ENCODE measurements at places on chromosomes 2 and 18. TPM values are rescaled to one million over a fixed set of nuclear protein-coding genes. Genes with fewer than 3 reads are reported as not detected.

Gene CTIF
- 46.7 TPM for total RNA-seq

Gene LYG1
- total RNA-seq: 1.9 TPM

Gene PLCD4
- 0.37 TPM for total RNA-seq

- DNase-seq: no peak
- H3K27ac ChIP-seq: no peak overlapping the region
- no peaks in the 10 kb centered on the region for H3K27me3 ChIP-seq
- H3K4me3 ChIP-seq: no peak overlapping the region
Measured at GRCh38 chr2:144213797-144214196, 306.1 kb downstream of the ZEB2 start.

GRCh38 chr18:32459361-32460101 is 11.2 kb downstream of the GAREM1 start:
- no peak overlapping the region for H3K27ac ChIP-seq
- no peak overlapping the region for H3K4me3 ChIP-seq
- H3K27me3 ChIP-seq: no peaks in the 10 kb centered on the region
- no peak for DNase-seq

- H3K27ac ChIP-seq: peak overlapping the region; percentile 98
- peak; percentile 48 for DNase-seq
- peaks cover 4% of the 10 kb centered on the region for H3K36me3 ChIP-seq
- H3K27me3 ChIP-seq: no peaks in the 10 kb centered on the region
- H3K4me1 ChIP-seq: peaks cover 57% of the 10 kb centered on the region
- H3K4me3 ChIP-seq: peak overlapping the region; percentile 86
Measured at GRCh38 chr2:216083464-216084281, 2.0 kb downstream of the TMEM169 start.

- no peak for DNase-seq
- H3K27me3 ChIP-seq: no peaks in the 10 kb centered on the region
- H3K36me3 ChIP-seq: no peaks in the 10 kb centered on the region
- H3K27ac ChIP-seq: peak overlapping the region; percentile 52
- H3K4me3 ChIP-seq: no peak overlapping the region
Measured at GRCh38 chr18:9643549-9643948, 29.2 kb upstream of the PPP4R1 start.

- no peak for DNase-seq
- H3K36me3 ChIP-seq: no peaks in the 10 kb centered on the region
- no peaks in the 10 kb centered on the region for H3K27me3 ChIP-seq
- no peak overlapping the region for H3K27ac ChIP-seq
- no peak overlapping the region for H3K4me3 ChIP-seq
Measured at GRCh38 chr2:183490489-183490888, 366.2 kb downstream of the NUP35 start.

DNA sequence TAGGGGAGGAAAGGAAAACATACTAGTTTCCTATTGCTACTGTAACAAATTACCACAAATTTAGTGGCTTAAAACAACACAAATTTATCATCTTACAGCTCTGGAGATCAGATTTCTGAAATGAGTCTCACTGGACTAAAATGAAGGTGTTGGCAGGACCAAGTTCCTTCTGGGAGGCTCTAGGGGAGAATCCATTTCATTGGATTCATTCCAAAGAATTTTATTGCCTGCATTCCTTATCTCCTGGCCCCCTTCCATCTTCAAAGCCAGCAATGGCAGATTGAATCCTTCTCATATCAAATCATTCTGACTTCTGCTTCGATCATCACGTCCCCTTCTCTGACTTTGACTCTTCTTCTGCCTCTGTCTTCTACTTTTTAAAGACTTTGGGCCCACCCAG is 250.9 kb downstream of the IRS1 start:
- no peak overlapping the region for H3K4me3 ChIP-seq
- peaks cover 3% of the 10 kb centered on the region for H3K36me3 ChIP-seq
- no peak for DNase-seq

DNA sequence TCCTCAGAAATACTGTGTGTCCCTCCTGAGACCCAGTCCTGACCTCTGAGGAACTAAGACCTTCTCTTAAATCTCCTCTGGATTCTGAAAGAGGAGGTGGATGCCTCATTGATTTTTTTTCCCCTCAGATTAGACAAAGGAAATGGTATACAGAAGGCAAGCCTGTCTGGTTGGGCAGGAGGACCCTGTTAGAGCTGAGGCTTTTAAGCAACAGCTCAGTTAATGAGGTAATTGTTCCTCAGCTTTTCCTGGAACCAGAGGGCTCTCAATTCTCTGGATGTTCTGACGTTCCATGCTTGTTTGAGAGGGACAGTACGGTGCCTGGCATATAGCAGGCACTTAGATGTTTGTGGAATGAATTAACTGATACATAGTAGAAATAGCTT is 61.7 kb upstream of the MCFD2 start:
- no peak overlapping the region for H3K4me3 ChIP-seq
- no peaks in the 10 kb centered on the region for H3K36me3 ChIP-seq
- H3K4me1 ChIP-seq: no peaks in the 10 kb centered on the region
- DNase-seq: no peak
- no peak overlapping the region for H3K27ac ChIP-seq
- H3K27me3 ChIP-seq: no peaks in the 10 kb centered on the region

DNA sequence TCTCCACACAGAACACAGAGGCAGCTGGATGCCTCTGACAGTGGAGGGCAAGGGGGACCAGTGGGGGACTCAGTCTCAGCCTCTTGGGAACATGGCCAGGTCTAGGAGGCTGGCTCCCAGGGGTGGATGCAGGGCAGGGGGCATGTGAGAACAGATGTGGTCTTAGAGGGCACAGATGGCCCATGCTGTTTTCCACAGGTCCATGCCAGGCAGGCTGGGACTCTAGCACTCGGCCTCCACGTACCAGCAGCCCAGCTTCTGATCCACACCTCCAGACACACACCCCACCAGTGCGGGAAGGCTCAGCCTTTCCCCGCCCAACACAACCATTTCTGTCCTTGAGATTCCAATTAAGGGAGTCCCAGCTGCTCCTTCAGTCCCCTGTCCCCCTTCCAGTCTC is 42.4 kb downstream of the TNS1 start:
- peaks cover 16% of the 10 kb centered on the region for H3K4me1 ChIP-seq
- no peak overlapping the region for H3K4me3 ChIP-seq
- H3K27me3 ChIP-seq: no peaks in the 10 kb centered on the region
- DNase-seq: no peak

DNA sequence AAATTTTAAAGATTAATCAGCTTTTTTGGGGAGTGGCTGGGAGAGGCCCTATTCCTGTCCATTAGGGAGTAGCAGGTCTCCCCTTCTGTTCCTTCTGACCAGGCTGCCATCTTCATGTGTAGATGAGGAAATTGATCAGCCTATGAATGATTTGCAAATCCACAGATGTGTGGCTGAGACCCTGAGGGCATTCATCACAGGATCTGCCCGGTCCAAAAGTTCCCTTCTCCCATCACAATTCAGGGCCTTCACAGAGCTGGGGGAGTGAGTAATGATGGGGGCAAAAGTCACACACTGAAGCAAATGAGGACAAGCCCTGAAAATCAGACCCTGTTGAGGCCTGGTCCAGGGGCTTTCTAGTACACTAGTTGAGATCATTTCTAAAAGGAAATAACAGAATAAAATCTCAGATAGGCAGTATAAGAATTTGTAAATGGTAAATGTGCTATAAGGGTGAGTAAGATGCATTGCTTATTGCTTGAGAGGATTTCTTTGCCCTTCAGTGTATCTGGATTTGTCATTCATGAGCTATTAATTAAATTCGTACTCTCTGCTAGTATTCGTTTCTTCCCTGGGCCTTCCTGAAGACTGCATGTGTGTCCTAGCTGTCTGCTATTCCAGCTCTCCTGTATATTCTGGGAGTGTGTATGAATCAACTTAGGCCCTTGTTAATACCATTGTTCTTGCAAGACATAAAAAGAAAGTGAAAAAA is 53.2 kb downstream of the SETBP1 start:
- H3K4me1 ChIP-seq: peaks cover 67% of the 10 kb centered on the region
- no peak overlapping the region for H3K4me3 ChIP-seq
- H3K36me3 ChIP-seq: peaks cover 4% of the 10 kb centered on the region
- H3K27ac ChIP-seq: peak overlapping the region; percentile 76
- no peaks in the 10 kb centered on the region for H3K27me3 ChIP-seq

DNA sequence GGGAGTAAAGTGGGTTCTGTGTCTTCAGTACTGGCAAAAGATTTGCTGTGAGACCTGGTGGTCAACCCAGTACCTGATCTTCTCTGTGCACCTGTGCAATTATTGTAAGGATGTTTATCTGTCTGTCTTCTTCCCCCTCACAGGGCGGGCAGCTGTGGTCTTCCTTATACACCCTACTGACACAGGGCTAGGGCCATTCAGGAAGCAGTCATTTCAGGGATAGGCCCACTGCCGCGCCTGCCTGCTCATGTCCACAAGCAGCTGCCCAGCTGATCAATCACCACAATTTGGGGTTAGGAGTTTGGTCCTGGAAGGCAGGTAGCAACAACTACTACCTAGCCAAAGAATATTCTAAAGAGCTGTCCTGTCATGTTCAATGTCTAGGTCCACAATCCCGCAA is 1.2 kb upstream of the CNNM4 start:
- H3K4me3 ChIP-seq: peak overlapping the region; percentile 87
- no peak overlapping the region for H3K27ac ChIP-seq
- no peak for DNase-seq
- no peaks in the 10 kb centered on the region for H3K36me3 ChIP-seq

- peaks cover 85% of the 10 kb centered on the region for H3K27me3 ChIP-seq
- no peak overlapping the region for H3K27ac ChIP-seq
- peaks cover 17% of the 10 kb centered on the region for H3K4me1 ChIP-seq
- no peak overlapping the region for H3K4me3 ChIP-seq
- no peak for DNase-seq
Measured at GRCh38 chr18:37364237-37364636, 201.4 kb downstream of the CELF4 start.

DNA sequence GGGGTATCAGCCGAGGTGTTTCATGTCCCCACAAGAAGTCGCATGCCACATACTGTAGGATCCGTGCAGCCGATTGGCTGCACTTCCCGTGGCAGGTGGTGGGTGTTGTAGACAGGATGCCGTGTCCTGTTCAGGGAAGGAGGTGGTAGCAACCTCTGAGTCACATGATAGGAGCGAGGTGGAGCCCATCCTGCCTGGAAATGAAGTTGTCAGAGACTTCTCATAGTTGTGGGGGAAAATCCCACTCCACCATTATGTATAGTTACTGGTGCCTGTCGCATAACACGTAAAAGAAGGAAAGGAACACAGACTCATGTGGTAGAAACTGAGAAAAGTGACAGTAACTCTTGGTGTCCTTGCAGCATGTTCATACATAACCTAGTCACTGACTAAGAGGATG is 91.4 kb upstream of the IL1R2 start:
- H3K27me3 ChIP-seq: no peaks in the 10 kb centered on the region
- no peak for DNase-seq
- H3K36me3 ChIP-seq: peaks cover 28% of the 10 kb centered on the region
- H3K4me1 ChIP-seq: no peaks in the 10 kb centered on the region
- no peak overlapping the region for H3K27ac ChIP-seq
- H3K4me3 ChIP-seq: no peak overlapping the region

GRCh38 chr18:35693829-35694228 is 112.3 kb downstream of the GALNT1 start:
- DNase-seq: no peak
- peaks cover under 1% of the 10 kb centered on the region for H3K4me1 ChIP-seq
- H3K4me3 ChIP-seq: no peak overlapping the region
- no peak overlapping the region for H3K27ac ChIP-seq

DNA sequence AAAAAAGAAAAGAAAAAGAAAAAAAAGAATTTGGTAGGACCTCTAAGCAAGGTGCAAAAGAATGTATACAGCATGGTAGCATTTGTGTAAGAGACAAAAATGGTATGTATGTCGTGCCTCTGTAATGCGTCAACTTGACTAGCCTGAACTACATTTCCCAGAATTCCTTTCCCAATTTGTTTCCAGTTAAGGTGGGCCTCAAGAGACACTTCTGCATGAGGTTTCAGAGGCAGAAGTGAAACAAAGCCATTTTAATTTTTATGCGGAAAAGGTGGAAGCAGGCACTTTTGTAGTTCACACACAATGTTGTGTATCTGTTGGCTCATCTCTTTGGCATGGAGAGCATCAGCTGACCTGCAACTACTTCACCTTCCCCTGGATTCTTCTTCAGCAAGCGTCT is 56.5 kb upstream of the PAPOLG start:
- H3K36me3 ChIP-seq: no peaks in the 10 kb centered on the region
- no peak overlapping the region for H3K27ac ChIP-seq
- no peak overlapping the region for H3K4me3 ChIP-seq
- no peak for DNase-seq
- H3K27me3 ChIP-seq: no peaks in the 10 kb centered on the region
- no peaks in the 10 kb centered on the region for H3K4me1 ChIP-seq

- H3K27me3 ChIP-seq: peaks cover 8% of the 10 kb centered on the region
- no peak for DNase-seq
- peaks cover 23% of the 10 kb centered on the region for H3K4me1 ChIP-seq
- H3K27ac ChIP-seq: no peak overlapping the region
Measured at GRCh38 chr2:239482778-239483712, 82.2 kb upstream of the HDAC4 start.

- H3K27me3 ChIP-seq: no peaks in the 10 kb centered on the region
- peaks cover 11% of the 10 kb centered on the region for H3K36me3 ChIP-seq
- no peak overlapping the region for H3K4me3 ChIP-seq
- no peak for DNase-seq
- no peak overlapping the region for H3K27ac ChIP-seq
Measured at GRCh38 chr2:27901234-27901633, 10.7 kb downstream of the BABAM2 start.

- peaks cover 2% of the 10 kb centered on the region for H3K36me3 ChIP-seq
- no peak overlapping the region for H3K27ac ChIP-seq
- no peak overlapping the region for H3K4me3 ChIP-seq
Measured at GRCh38 chr2:221289389-221289788, 282.7 kb downstream of the EPHA4 start.

DNA sequence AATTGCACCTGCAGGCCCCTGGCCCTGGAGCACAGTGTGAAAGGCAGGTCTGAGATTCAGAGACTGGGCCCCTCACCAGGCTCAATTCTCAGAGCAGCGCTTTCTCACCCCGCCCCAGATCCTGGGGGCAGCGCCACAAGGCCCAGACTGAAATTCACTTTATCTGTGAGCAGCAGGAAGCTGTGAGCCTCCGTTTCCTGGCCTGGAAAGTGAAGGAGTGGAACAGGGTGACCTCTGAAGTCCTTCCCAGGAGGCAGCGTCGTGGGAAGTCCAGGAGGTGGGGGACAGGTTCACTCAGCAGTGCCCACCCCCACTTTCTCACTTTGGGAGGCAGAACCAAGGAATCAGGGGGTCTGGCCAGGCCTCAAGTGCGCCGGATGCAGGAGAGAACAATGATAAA is 235.4 kb downstream of the NDUFA10 start:
- no peak for DNase-seq
- H3K4me3 ChIP-seq: no peak overlapping the region
- peaks cover 19% of the 10 kb centered on the region for H3K4me1 ChIP-seq
- H3K36me3 ChIP-seq: no peaks in the 10 kb centered on the region

- H3K36me3 ChIP-seq: no peaks in the 10 kb centered on the region
- peak overlapping the region; percentile 70 for H3K27ac ChIP-seq
- no peak overlapping the region for H3K4me3 ChIP-seq
- peaks cover 35% of the 10 kb centered on the region for H3K4me1 ChIP-seq
- no peak for DNase-seq
Measured at GRCh38 chr2:64328415-64328722, 125.6 kb upstream of the LGALSL start.

- H3K36me3 ChIP-seq: peaks cover 21% of the 10 kb centered on the region
- no peak overlapping the region for H3K27ac ChIP-seq
- no peak overlapping the region for H3K4me3 ChIP-seq
- DNase-seq: no peak
Measured at GRCh38 chr2:7803515-7803914, 878.3 kb upstream of the ID2 start.

GRCh38 chr2:101806701-101807100 is 109.2 kb downstream of the MAP4K4 start:
- H3K27ac ChIP-seq: no peak overlapping the region
- no peak overlapping the region for H3K4me3 ChIP-seq
- no peak for DNase-seq
- H3K4me1 ChIP-seq: peaks cover 71% of the 10 kb centered on the region
- peaks cover 3% of the 10 kb centered on the region for H3K36me3 ChIP-seq

GRCh38 chr2:26672818-26673393 is 19.6 kb upstream of the KCNK3 start:
- H3K27me3 ChIP-seq: peaks cover 19% of the 10 kb centered on the region
- no peak for DNase-seq
- no peak overlapping the region for H3K27ac ChIP-seq
- H3K4me1 ChIP-seq: no peaks in the 10 kb centered on the region

All from neural crest cell (in vitro differentiated cells).